ENCODE measurements at places on chromosomes 1 and 21.

GRCh38 chr1:29961293-29962059 lies 725.2 kb downstream of the PTPRU start:
- DNase-seq: no peak

DNA sequence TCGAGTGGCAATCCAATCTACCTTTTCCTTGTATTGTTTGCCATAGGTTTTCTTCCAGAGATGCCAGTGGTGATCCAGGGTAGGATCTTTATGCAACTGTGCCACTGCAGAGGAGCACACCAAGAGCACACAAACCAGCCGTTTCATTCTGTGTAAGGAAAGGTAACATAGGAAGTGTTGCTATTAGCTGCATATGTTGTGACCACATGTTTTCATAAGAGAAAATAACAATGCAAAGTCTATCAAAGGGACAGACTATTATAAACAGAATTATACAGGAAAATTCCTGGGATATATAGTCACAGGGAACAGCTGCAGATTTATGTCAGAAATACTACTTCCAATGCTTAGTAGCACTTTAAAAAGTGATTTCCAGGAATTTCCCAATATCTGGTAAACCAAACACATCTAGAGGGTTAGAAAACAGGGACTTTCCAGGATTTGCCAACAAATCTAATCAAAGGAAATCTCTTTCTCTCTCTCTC lies 919 bp downstream of the CTSS start:
- DNase-seq: no peak

- no peak for DNase-seq
Observed at GRCh38 chr21:15788847-15789523, 59.2 kb downstream of the USP25 start.

DNA sequence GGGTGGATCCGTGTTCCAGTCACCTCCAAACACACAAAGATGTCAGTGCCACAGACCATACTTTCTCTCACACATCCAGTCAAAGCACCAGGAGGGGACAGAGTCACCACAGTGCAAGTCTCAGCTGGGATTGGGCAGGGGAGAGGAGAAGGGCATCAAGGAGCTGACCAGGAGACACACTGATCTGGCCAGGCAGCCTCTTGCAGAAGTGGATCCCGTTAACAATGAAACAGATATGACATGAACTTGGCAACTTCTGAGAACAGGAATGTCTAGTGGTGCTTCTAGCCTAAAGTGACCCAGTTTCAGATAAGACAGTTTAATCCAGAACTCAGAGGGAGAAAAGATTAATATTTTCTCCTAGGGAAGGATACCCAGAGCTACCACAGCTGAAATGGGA lies 71.0 kb downstream of the HIVEP3 start:
- no peak for DNase-seq

DNA sequence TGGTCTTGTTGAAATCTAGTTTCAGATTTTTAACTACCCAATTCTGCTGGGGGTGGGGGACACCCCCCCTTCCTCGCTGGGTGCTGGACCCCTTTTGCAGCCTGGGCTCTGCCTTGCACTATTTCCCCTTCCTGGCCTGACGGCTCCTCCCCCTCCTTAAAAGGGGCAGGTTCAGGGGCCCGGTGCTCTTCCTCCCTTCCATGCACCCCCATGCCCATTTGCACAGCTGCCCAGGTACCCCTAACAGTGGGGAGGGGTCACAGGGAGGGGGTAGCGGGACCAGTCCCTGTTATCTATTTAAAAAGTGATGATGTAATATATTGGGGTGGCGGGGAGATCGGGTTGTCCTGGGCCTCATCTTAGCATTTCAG lies 15.3 kb downstream of the ZBTB7B start:
- DNase-seq: no peak

- DNase-seq: no peak
Observed at GRCh38 chr1:27618341-27619082, 14.6 kb upstream of the AHDC1 start.

- DNase-seq: no peak
Observed at GRCh38 chr1:151035167-151035566, 1.2 kb upstream of the BNIPL start.
